Pancreas (tissue), 10 donors: ENCODE measurements at places on chromosomes 2 and 18.

- no peak for DNase-seq
Measured at GRCh38 chr2:22110244-22110651, 986.5 kb downstream of the TDRD15 start.

- no peak for DNase-seq
Measured at GRCh38 chr2:173436088-173436487, 81.4 kb downstream of the CDCA7 start.

DNA sequence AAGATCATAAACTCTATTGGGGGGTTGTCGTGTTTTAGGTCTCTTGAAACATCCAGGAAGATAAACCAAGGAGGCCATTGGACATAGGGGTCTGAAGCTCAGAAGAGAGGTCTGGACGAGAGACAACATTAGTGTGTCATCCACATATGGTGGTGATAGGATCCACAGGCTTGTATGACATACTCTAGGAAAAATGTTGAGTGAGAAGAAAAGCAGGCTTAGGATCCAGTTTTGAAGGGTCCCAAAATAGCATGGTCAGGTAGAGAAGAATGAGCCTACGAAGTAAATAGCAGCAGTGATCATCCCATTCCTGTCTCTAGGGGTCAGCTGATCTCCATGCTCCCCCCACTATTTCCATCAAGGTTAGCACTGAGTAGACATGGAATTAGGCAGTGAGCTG is 166.8 kb downstream of the ANKRD30B start:
- DNase-seq: no peak

GRCh38 chr2:28487258-28487657 is 8.6 kb upstream of the PLB1 start:
- DNase-seq: no peak

DNA sequence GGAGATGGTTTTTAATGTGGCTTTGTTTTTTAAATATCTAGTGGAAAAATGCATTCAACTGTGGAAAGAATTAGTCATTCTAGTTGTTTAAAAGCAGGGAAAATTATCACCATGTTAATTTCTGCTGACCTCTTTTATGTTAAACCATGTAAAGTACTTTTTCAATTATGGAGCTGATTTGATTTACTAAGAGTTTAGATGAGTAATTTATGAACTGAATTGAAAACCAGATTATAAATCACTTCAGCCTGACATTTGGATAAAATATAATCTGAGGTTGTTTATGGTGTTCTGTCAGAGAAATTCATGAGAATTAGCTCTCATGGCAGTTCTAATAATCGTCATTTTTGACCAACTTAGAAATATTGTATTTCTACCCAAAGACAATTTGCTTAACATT is 11.6 kb downstream of the ITGA4 start:
- no peak for DNase-seq

- DNase-seq: no peak
Measured at GRCh38 chr2:215171151-215171550, 32.7 kb upstream of the ABCA12 start.

DNA sequence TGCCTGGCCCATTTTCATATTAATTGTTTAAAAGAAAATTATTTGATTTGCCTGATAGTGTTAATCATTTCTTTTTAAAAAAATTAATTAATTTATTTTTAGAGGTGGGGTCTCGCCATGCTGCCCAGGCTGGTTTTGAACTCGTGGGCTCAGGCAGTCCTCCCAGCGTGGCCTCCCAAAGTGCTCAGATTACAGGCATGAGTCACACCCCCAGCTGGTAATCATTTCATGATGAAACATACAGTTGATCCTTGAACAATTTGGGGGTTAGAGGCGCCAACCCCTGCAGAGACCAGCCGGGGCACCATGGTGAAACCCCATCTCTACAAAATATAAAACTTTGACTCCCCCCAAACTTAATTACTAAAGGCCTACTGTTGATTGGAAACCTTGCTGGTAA is 7.9 kb downstream of the GPN1 start:
- DNase-seq: no peak

- DNase-seq: no peak
Measured at GRCh38 chr2:2880938-2881337, 496.7 kb downstream of the EIPR1 start.

GRCh38 chr2:174328114-174328960 is 6.4 kb upstream of the SP9 start:
- DNase-seq: no peak

DNA sequence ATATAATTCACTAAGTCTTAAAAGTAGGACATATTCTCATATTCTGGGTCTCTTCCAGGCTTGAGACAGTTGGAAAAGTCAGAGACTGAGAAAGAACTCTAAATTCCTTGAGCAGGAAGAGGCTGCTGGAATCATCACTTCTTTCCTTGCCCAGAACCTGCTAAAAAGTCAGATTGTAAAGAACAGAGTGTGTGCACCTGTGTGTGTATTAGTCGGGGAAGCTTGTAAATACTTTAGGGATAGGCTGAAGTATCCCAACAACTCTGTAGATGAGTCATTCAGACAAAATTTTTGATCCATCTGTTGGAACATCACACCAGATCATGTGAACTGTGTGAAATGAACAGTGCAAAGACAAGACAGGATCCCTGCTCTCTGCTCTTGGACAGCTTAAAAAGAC is 16.1 kb downstream of the GAREM1 start:
- DNase-seq: no peak

DNA sequence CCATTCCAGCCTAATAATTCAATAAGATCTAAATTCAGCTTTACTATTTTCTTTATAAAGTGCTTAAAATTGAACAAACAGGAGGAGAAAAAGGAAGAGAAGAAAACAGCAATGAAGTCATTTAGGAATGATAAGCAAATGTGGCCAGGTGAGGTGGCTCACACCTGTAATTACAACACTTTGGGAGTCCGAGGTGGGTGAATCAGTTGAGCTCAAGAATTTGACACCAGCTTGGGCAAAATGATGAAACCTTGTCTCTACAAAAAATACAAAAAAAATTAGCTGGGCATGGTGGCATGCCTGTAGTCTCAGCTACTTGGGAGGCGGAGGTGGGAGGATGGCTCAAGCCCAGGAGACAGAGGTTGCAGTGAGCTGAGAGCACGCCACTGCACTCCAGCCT is 129.0 kb downstream of the CAMKMT start:
- DNase-seq: no peak

- no peak for DNase-seq
Measured at GRCh38 chr2:148136441-148136840, 115.5 kb downstream of the MBD5 start.

DNA sequence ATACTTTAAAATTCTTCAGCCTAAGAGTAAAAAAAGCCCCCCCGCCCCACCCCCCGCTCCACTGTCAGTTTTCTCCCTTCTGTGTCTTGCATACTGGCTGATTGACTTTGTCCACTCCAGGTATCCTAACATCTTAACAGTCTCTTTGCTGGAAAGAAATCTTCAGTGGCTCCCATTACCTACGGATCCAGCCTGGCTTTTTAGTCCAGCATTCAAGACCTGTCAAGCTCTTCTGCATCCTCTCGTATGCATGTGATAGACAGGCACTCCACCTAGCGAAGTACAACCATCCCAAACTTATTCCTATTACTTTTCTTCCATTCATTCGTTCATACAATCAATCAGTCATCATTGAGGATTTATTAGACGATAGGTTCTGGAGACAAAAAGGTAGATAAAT is 288.1 kb downstream of the MYCN start:
- DNase-seq: no peak

DNA sequence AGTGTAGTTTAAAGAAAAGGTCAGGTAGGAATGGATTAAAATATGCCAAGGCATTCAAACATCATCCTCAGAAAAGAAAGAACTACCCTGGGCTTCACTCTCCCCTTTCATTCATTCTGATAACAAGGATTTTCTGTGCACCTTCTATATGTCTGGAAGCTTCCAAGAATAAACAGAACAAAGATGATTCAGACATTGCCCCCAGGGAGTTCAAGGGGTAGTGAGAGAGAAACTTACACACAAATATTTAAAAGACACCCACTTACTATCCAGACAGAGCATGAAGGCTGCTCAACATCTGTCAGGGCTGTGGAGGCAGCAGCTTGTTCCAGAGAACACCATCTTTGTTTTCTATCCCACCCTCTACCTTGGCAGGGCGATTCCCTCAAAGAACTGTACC is 140.5 kb downstream of the ALK start:
- no peak for DNase-seq
